NAMALWA (cell line): ENCODE measurements at places on chromosomes 5 and 9.

DNA sequence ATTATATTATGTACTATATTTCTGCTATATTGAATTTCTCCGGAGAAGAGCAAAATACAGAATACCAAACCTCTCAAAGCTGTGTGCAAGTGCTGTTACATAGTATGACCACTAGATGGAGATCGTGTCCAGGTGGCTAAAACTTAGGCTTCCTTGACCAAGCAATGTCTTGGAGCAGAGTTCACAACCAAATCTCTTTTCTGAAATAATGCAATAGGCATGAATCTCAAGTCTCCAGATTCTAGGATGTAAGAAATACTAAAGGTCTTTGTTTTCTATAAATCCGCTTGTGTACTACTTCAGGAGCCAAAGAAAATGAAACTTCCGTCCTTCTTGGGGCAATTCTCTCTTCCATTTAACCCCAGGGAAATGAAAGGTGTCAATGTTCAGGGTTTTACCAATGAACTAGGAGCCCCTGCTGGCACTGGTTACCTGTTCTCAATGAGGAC, 181.5 kb upstream of the RAI14 start:
- DNase-seq: peak; percentile 63

GRCh38 chr9:23659346-23660006, 166.6 kb downstream of the ELAVL2 start:
- no peak for DNase-seq

- no peak for DNase-seq
These were observed 147.6 kb downstream of the NR2F1-AS1 start for GRCh38 chr5:93433422-93433821.

DNA sequence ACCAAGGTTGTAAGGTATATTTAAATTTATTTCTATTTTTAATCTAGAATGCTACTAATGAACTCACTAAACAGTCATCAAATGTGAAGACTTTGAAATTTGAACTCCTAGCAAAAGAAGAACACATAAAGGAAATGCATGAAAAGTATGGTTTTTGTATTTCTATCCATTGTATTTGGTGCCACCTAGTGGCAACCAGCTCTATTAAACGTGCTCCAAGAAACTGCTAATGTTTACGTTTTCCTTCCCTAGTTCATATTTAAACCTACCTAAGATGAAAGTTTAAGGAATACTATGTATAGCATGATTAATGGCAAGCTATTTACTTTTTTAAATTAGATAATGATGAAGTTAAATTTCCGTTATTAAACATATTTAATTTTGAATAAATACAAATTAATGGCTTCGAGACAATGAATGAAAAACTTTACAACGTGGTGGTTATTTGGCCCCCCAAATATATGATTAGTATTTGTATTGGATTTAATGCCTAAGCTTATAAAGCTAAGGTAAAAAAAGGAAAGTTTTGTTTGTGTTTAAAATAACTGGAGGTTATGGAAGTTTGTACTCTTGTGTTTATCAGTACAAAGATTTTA, 115.9 kb upstream of the SH3GL2 start:
- DNase-seq: peak; percentile 64

DNA sequence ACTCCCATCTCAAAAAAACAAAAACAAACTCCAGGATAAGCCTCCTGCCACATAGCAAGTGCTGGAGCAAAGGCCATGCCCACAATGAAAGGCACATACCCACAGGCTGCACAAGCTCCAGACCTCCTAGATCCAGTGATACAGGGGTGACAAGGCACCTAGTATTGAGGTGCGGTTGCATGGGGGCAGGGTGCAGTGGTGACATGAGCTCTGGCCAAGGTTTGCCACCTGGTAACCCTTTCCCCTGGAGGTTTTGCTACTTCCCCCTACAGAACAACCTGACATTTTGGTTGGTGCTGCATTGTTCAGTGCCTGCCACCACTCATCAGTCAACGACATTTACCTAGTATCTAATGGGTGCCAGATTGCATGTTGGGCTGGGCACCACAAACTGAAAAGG, 14.5 kb downstream of the CDKN2AIPNL start:
- DNase-seq: no peak

DNA sequence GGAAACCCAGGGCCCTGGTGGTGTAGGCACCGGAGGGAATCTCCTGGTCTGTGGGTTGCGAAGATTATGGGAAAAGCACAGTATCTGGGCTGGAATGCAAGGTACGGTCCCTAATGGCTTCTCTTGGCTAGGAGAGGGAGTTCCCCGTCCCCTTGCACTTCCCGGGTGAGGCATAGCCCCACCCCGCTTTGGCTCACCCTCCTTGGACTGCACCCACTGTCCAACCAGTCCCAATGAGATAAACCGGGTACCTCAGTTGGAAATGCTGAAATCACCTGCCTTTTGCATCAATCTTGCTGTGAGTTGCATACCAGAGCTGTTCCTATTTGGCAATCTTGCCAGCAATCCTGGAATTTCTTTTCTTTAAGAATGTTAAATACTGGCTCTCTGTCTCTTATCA, 1429.1 kb downstream of the MAT2B start:
- DNase-seq: no peak

GRCh38 chr9:136409557-136410455, 608 bp downstream of the ENTR1 start:
- peak; percentile 67 for DNase-seq

- DNase-seq: no peak
These were observed 53.4 kb upstream of the RARS1 start for GRCh38 chr5:168432903-168433302.

- DNase-seq: no peak
These were observed 333.8 kb upstream of the MPDZ start for GRCh38 chr9:13613296-13613695.

GRCh38 chr5:115170929-115171510, 1.3 kb upstream of the TRIM36 start:
- DNase-seq: no peak

DNA sequence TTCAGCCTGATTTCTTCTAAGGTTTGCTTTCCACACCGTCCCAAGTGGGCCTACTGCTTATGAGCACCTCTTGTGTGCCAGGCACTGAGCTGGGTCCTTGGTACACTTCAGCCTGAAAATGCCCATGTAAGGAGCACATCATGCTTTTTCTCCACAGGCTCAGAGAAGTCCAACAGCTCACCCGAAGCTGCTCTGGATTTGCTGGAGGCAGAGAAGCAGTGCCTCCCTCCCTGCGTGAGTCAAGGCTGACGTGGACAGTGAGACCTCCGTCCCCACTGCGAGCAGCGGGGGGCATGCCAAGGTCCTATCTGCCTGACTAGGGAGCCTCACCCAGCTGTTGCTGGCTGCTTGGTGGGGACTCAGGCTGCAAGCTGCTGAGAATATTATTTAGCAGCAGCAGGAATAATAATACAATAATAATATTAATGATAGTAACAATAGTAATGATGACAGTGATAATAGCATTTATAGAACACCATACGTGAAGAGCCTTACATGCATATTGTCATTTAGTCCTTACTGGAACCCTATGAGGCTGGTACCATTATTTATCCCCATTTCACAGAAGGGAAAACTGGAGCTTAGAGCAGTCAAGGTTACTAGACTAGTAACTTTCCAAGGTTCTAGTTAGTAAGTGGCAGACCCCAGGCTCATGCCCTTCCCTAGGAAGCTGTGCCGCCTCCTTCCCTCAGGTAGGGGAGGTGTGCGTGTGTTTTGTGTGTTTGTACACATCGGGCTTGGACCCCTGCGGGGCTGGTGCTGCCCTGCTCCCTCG, 194.8 kb downstream of the HSPA4 start:
- DNase-seq: no peak

DNA sequence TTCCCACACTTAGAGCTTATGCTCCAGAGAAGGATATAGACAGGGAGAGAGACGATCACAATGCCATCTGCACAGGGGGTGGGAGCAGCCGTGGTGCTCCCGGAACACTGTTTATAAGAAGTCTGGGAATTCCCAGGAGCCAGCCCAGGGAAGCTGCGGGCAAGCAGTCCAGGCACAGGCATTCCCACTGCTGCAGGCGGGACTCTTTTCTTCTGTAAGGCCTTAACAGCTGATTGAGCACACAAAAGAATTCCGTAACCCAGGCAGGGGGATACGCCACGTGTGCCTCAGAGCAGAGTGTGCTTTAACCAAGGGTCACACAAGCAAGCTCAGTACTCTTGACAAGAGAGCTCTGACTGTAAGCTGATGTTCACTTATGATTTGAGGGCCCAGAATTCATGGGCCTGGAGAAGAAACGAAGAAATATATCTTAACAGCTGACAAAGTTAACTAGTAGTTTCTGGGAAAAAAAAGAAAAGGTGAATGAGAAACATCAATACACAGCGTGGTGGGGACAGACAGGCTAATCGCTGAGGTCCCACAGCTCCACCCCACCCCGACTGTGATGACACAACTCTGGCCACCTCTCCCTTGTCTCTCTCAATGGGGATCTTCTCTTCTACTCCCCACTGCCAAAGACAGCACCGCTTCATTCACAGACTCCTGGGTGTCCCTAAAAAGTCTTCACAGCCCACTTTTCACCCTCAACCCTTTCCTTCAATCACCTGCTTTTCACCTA, 85.9 kb upstream of the SIMC1 start:
- no peak for DNase-seq

DNA sequence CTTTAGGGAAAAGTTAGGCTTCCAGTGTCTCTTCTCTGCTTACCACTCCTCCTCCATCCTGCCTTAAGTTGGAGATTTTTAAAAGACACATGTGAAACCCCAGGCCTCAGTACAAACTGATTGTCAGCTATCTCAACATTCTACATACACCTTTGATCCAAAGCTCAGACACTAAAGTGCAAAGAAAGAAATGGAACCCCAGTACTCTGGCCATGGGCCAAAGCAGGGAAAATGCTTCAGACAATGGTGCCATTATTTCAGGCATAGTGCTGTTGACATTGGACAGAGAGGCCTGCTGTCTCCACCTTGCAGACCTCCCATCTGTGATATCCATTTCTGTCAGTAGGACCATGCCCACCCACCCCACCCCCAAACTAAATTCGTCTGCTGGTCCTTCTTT, 49.1 kb downstream of the G3BP1 start:
- no peak for DNase-seq

DNA sequence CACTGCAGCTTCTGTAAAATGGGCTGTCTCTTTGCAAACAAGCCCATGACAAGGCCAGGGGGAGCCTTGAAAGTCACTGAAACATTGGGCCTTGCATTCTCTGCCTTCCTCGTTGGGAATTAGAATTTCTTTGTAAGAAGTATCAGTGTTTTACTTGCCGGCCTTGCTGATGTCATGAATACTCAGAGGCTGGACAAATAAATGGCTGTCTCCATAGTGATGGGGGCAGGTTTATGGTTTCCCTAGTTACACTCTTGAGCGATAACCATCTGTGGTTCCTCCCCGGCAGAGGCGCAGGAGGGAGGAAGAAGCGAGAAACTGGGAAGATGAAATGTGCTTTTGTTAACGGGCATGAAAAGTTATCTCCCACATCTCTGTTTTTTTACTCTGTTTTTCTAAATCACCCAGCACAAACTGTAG, 272.7 kb upstream of the PANK3 start:
- peak; percentile 7 for DNase-seq

DNA sequence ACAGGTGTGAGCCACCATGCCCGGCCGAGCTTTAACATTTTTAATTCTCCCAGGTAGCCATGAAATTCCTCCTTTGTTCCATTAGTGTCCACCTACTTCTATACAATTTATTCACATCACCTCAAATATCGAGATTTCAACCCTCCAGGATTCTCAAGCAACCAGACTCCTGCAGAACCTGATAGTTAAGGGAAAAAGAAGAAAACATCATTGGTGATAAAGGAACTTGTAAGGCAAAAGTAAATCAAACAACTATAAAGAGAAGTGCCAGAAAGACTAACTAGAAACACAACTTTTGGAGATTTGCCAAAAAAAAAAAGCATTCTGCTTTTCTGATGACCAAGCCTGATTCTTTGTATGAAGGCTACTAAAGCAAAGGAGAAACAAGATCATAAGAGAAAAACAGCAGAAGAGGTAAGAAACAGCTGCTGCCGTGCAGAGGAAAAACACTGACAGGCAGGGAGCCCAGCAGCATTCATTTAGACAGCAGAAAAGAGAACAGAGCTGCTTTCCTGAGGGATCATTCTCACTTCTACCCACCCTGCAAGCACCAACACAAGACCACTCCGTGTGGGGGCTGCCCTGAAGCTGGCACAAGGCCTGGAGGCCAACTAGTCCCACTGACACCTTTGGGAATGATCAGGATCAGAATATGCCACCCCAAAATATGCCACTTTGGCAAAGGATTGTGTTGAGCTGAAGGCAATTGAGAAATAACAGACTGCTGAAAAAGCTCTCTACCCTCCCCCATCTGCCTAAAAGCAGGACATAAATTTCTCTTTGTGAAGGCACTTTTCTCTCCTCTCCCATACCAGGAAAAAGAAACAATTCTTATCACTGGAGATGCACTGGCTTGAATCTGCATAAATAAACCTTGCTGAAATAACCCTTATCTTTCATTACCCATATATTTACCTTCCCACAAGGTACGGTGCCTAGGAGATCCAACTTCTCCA, 75.1 kb downstream of the ALDH7A1 start:
- DNase-seq: no peak

GRCh38 chr9:122406070-122406890, 35.5 kb downstream of the PTGS1 start:
- no peak for DNase-seq
